ENCODE measurements at places on chromosomes 7 and 10. TPM values are rescaled to one million over a fixed set of nuclear protein-coding genes. Genes with fewer than 3 reads are reported as not detected.

DNA sequence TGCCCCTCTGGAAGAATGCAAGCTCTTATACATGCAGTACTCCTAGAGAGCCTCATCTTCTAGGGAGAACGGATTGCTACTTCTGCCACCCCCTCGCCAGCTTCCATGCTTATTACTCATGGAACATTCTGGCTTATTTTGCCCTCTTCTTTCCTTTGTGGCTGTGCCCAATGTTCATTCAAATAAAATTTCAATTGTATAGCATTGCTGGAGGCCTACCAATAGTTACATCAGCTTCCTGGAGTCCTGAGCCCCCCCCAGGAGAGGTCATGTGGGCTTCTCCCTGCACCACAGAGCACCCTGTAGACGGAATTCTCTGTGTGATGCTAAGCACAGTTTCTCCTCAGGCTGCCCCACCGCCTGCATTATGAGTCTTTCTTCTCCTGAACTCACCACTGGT, 1094.0 kb downstream of the KCNMA1 start:
- DNase-seq = no peak

Gene SOSTDC1
- 61.2 TPM for polyA plus RNA-seq

GRCh38 chr10:90180886-90181691, 479.7 kb downstream of the KIF20B start:
- no peak for DNase-seq

DNA sequence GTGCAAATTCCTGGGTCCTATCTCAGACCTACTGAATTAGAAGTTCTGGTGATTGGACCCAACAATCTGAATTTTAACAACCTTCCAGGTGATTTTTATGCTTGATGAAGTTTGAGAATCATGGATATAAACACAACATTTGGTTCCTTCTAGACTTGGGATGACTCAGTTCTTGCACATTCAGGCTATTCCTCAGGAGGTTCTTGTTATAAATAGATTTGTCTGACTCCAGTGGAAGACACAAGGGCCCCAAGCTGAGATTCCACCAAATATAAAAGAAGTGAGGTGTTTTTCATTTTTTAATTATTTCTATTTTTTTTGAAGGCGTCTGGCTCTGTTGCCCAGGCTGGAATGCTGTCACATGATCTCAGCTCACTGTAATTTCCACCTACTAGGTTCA, 9.4 kb upstream of the TAS2R16 start:
- DNase-seq = no peak

DNA sequence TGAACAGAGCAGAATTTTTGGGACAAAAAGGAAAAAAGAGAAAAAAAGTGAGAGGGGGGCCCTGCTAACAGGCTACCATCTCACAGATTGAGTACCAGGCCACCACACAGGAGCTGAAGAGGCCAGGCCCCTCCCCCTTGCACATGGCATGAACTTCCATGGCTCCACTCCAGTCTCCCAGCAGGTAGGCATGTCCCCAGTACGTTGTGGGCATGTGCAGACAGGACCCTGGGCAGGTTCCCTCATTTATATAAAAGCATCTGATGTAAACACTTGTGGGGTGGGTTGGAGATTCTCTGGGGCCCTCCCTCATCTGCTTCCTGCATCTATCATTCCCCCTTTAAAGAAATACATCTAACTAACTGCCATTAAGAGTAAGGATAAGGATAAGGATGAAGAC, 45.0 kb upstream of the AKR1C1 start:
- no peak for DNase-seq

DNA sequence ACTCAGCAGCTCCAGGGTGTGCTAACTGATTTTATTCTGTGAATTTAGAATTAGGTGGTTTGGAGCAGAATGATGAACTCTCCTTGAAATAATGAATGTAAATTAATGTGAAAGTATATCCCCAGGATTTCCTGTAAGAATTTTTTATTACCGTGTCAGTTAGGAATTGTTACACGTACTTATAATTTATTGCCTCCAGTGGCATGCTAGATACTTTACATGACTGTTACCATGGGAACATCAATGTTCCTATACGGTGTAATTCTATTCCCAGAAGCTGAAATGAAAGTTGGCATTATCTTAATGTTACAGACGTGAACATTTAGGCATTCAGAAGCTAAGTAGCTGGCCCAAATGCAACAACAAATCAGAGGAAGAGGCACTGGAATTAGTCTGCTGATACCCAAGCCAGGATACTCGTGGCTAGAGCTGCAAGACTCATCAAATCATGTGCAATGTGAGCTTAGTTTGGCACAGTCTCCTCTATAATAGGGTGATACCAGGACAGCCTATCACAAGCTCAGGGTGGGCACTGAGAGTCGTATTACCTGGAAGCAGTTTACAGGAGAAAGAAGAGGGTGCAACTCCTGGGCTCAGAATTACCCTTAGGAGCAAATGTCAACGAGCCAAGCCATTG, 30.0 kb upstream of the PRKAR2B start:
- DNase-seq = no peak

Gene IL15RA
- 1.8 TPM for polyA plus RNA-seq

DNA sequence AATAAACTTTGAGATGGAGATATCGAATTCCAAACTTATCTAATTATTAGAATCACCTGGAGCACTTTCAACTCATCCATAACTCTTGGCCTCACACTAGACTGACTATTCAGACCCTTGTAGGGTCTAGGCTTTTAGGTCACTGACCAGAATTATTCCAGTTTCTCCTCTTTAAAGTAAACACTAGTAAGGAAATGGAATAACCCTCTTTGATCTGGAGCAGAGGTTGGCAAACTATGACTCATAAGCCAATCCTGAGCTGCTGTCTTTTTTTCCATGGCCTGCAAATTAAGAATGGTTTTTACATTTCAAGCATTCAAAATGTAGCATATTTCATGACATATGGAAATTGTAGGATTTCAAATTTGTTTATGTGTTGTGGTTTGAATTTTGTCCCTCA, 1601.9 kb downstream of the REEP3 start:
- no peak for DNase-seq

GRCh38 chr7:25493805-25494366, 265.6 kb upstream of the NPVF start:
- DNase-seq = no peak

Gene DYNC1I1
- 0.34 TPM for polyA plus RNA-seq

DNA sequence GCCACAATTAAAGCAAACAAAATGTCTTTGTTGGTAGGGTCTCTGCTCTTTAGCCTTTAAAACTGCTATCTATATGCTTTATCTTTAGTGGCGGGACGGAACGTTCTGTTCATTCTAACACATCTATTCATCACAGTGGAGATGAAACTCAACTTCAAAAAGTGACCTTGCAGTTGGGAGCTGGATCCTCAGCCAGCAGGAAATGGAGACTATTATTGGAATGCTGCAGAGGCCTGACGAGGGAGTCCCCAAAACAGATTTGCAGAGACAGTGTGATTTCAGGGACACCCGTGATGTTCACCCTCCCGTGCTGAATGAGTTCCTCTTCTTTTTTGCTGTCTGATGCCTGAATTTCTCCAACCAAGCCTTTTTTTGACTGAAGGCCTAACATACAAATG, 306.0 kb upstream of the SHH start:
- DNase-seq = no peak

- DNase-seq = peak; percentile 52
Measured at GRCh38 chr10:63798599-63799498, 277.6 kb downstream of the REEP3 start.

DNA sequence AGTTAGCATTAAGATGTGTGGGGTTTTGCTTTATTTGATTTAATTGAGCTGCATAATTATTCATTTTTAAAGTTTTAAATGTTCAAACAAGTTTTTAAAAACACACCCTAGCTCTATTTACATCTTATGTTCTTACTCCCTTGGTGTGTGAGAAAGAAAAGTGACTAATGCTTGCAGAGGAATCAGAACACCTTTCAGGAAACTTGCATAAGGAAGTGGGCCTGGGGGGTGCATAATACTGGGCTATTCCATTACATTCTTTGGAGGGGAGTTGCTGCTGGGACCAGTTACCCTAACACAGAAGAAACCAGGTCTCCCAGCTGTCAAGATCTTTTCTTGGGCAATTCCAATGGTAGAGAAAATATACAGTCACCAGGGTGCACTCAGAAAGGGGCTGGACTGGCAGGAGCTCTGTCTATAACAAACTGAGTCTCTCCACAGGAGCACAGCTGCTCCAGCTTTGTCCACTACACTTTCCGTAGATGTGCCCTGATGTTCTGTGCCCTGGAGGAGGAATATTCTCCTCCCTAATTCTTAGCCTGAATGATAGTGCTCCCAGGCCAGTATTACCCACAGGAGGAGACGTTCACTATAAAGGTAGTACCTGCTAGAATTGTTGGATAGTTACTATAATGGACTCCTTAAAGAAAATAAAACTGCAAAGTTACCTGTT, 304.2 kb downstream of the CDC14C start:
- no peak for DNase-seq

DNA sequence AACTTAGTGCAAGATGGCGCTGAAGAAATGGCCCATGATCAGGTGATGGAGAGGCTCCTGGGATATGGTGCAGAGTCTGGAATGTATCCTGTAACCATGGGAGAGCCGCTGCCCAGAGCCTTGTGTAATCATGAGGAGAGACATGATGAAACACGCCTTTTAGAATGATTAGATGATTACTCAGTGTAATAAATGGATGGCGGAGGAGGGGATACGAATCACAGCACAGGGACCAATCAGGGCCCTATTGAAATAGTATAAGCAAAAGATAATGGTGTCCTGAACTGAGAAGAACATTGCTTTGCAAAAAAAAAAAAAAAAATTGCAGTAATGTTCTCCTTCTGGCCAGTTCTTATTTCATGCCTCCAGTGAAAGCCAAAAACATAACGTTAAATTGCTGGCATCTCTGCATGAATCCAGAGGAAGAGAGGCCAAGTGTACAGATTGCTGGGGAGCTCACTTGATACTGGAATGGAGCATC, 668.5 kb upstream of the AUTS2 start:
- no peak for DNase-seq

DNA sequence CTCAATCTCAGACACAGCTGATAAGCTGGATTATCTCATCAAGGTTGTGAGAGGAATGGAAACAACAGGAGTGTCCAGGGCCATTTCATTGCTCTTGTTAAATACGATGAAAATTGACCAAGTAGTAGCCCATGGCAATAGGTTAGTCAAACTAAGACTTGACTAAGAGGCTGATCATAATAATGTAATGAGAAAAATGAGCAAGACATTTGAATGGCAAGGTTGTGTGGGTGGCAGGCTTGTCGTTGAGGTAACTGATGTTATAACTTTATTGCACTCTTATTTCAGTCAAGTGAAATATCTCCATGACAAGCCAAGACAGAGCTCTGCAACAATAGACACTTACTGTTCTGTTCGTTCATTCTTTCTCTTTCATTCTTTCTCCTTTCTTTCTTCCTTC, 532.0 kb downstream of the GATA3 start:
- no peak for DNase-seq

Gene SMIM30
- polyA plus RNA-seq = 112 TPM

- DNase-seq = no peak
Measured at GRCh38 chr7:14888962-14889361, 13.6 kb downstream of the DGKB start.

DNA sequence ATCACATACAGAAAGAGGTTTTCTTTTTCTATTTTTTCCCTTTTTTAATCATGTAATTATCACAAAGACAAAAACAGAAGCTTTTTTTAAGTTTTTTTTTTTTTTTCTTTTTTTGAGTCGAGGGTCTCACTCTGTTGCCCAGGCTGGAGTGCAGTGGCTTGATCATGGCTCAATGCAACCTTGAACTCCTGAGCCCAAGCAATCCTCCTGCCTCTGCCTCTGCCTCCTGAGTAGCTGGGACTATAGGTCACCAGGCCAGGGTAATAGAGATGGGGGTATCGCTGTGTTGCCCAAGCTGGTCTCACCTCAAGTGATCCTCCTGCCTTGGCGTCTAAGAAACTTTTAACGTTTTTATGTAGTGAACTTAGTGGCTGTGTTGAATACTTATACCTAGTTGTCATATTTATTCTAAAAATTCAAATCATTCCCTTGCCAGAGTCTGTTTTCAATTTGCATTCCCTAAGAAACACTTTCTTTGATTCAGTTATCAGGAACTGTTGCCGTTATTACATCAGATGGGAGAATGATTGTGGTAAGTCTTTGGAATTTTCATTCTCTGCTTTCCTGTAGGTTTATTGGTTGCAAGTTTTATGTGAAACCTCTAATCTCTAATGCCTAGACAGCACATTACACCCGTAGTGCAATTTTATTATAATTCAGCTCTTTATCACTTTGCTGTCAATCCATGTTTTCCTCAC, 1.3 kb downstream of the LSM8 start:
- DNase-seq = no peak

DNA sequence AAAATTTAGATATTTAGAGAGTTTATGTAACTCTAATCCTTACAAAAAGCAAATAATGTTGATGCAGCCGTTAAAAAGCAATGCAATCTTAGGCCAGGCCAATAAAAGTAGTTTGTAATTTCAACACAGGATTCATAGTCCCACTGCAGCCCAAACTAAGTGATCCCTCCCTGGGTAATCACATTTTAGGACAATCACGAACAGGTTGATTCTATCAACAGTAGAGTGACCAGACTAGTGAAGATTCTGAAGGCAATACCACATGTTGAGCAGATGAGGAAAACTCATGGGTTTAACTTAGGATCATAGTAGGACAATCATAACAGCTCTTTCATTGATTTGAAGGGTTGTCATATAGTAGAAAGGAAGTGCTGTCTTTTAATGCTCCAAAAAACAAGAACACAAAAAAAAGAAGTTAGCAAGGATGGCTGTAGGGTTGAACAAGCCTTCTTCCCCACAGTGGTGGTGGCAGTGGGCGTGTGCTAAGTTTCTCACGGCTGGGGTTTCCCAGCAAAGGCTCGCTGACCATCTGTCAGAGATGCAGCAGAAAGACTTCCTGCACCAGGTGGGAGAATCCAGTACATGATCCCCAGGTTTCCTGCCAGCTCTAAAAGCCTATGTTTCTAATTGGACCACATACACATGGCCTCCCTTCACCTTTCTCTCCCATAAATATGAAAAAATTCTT, 212.2 kb downstream of the CHRM2 start:
- no peak for DNase-seq

Gene PLXNA4
- 14.7 TPM for polyA plus RNA-seq

Gene PIP
- polyA plus RNA-seq = not detected

- no peak for DNase-seq
Measured at GRCh38 chr10:70578371-70578947, 24.1 kb downstream of the PRF1 start.
